Omental fat pad (tissue), 4 donors: ENCODE measurements at places on chromosomes 13 and 19. TPM values are rescaled to one million over a fixed set of nuclear protein-coding genes. Genes with fewer than 3 reads are reported as not detected.

The NAA16 gene
- 16.1 TPM for total RNA-seq

The DYRK1B gene
- total RNA-seq, result 5.9 TPM

The KASH5 gene
- total RNA-seq, result 0.56 TPM

The S1PR5 gene
- 0.56 TPM for total RNA-seq

The FRY gene
- total RNA-seq, result 89.7 TPM

The ELSPBP1 gene
- not detected for total RNA-seq

The B3GNT3 gene
- 0.32 TPM for total RNA-seq

The KLK11 gene
- not detected for total RNA-seq

DNA sequence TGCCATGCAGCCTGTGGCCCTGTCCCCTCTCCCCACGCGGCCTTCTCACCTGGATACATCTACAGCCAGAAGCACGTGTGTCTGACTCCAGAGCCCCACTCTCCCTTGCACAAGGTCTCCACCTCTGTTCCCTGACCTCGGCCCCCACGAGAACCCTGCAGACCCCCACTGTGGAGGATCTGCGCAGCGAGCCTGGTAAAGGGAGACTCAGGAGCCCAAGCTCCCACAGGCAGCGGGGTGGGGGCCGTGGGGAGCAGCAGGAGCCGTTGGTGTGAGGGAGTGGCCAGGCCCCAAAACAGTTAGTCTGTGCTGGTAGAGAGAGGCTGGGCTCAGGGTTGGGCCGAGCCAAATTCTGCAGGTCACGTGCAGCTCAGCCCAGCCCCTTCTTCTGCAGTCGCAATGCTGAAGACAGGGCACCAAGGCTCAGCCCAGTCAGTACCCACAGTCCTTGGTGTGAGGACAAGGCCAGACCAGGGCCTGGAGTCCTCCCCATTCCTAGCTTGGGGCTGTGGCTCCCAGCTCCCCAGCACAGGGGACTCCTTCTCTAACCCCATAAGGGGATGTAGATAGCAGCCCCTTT, 28.7 kb upstream of the SLC7A10 start:
- DNase-seq, result no peak

- no peak for DNase-seq
Observed at GRCh38 chr19:7792281-7792680, 29.2 kb downstream of the CLEC4M start.

- no peak for DNase-seq
Observed at GRCh38 chr19:12794971-12795381, 3.7 kb downstream of the JUNB start.

- no peak for DNase-seq
Observed at GRCh38 chr13:94058821-94059360, 420.6 kb downstream of the DCT start.

DNA sequence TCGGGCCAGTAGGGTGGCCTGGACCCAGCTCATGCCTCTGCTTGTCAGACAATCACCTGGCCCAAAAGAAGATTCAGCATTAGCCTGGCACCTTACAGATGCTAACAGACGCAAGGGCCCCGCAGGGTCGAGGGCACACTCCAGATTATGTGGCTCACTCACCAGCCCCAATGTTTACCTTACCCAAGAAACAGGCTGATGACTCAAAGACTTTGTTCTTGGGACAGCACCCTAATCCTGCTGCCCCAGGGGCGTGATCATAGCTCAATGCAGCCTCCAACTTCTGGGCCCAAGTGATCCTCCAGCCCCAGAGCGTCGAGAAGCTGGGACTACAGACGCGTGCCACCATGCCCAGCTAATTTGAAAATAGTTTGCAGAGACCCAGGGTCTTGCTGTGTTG, 9.8 kb downstream of the ECSIT start:
- no peak for DNase-seq

DNA sequence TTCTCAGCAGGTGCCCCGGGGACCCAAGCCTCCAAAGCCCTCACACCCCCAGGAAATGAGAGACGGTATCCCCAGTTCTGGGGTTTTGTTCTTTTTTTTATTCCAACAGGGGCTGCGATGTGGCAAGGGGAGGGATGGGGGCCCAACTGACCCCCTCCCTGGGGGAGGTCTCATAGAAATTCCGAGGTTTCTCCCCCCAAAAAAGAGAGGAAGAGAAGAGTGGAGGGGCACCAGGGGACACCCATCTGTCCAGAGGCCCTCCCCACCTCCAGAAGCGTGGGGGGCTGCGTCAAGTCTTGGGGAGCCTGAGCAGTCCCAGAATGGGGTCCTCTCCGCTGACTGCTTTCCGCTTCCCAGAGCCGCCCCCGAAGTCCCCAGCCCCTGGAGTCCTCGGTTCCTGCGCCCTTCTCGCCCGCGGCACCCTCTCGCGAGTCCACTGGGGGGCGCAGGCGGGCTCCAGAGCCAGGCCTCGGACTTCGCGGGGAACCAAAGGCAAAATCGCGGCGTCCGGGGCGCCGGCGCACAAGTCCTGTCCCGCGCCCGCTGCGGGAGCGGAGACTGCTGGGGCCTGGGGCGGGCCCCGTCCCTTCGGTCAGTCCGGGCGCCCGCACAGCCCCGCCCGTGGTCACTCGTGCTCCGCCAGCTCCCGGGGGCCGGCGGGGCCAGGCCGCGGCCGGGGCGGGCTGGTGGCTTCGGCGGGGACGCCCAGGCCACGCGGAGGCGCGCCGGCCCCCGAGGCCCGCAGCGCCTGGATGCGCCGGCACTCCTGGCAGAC, 4.4 kb upstream of the ATP1A3 start:
- no peak for DNase-seq

DNA sequence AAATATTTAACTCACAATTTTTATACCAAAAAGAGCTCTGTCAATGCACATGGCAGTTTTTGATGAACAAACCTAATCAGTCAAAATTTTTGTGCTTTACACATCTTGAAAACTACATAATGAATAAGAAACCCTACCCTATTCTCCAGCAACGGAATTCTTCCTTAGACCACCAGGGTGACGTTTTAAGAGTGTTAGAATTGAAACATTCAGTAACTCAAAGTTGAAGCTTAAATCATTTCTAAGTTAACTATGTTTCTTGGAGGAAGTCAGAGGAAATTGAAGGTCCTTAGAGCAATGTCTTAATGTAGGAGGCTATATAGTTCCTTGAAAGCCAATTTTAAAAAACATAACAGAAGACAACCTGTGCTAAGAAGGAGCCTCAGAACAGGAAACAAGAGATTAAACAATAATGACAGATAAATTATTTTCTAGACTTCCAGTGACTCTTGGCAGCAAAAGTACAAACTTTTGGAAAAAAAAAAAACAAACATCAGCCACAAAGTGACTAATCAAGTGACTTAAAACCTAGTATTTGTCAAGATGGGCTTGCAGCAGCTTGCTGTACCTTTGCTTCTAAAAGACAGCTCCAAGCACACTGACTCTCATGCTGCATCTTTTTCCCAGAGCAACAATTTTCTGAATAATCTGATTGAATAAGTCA, 6.2 kb downstream of the SPRY2 start:
- DNase-seq, result no peak

GRCh38 chr13:35162420-35162819, 220.3 kb downstream of the NBEA start:
- DNase-seq, result no peak

DNA sequence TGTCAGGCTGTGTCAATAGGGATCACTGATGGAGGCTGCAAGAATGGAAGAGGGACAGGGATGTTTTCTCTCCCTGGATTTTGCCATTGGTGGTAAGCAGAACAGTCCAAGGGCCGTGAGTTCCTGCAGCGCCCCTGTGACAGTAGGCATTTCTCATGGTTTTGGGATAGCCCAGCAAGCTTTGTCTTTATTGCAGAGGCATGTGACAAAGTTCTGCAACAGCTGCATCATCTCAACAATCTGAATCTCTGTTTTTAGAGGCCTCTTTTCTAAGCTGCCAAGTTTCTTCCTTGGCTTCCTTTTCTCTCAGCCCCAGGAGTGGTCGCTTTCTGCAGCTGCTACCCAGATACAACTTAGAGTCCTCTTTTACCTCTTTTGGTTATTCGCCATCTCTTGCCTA, 95.7 kb upstream of the TSHZ3 start:
- DNase-seq, result no peak

DNA sequence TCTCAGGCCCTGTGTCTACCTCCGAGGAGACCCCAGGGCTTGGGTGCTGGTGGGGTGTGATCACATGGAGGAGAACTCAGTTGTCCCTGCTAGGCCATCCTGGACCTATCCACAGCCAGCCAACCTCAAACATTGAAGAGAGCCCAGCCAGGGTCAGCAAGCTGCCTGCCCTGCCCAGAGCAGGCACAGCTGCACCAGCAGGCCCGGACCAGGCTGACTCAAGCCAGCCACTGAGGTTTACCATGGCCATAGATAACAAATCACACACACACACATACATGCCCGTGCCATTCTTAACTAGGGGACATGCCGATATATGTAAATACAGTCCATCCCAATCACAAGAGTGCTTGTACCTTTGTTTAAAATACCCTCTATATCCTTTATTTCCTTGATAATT, 8.1 kb downstream of the ARHGEF7 start:
- DNase-seq, result no peak

GRCh38 chr13:112766336-112766735, 76.5 kb downstream of the ATP11A start:
- DNase-seq, result no peak

- no peak for DNase-seq
Observed at GRCh38 chr13:39688699-39689405, 33.4 kb downstream of the COG6 start.

GRCh38 chr19:34298891-34299520, 44.7 kb downstream of the GARRE1 start:
- DNase-seq, result no peak

- no peak for DNase-seq
Observed at GRCh38 chr13:19597523-19597922, 35.9 kb upstream of the MPHOSPH8 start.

DNA sequence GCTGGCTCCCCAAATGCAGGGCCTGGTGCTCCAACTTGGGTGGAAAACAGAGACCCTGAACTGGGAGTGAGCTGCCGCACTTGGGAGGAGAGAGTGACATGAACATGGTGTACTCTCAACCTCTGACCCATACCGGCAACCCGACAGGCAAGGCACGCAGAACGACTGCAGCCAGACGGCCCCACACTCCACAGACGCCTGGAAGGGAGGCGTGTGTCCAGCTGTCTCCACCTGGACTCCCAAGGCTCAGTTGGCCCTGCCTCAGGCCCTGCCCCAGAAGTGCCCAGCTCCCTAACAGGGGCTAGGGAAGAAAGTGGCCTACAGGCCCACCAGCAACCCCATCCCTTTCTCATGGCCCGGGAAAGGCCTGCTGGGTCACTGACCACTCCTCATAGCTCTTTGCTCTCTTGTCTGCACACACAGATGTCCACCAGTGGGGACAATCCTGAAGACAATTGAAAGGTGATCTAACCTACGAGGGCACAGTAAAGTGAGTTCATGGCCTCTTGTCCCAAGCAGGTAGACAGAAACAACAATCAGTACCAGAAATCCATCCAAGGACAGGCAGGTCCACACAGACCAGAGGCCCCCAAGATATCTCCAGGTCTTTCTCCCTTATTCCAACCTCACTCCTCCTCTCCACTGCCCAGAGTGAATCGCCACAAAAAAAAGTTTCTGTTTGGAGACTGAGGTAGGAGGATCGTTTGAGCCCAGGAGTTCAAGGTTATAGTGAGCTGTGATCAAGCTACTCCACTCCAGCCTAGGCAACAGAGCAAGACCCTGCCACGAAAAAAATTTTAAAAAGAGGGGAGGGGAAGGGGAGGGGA, 28.2 kb downstream of the ELL start:
- no peak for DNase-seq

DNA sequence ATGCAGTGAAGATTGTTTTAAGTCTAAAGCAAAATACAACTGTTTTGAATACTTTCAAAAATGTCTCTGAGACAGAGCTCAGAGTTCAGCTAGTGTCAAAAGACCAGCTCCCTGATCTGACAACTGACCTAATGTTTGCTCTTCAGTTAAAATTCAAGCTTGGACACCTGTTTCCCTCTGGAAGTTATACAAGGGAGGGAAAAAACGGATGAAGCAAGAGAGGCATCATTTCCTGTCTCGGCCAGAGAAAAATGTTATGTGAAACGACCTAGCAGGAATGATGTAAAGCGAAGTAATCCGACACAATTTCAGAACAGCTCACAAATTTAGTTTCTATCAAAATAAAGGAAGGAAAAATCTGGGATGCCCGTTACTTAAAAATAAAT, 59.4 kb downstream of the ZAR1L start:
- DNase-seq, result no peak

DNA sequence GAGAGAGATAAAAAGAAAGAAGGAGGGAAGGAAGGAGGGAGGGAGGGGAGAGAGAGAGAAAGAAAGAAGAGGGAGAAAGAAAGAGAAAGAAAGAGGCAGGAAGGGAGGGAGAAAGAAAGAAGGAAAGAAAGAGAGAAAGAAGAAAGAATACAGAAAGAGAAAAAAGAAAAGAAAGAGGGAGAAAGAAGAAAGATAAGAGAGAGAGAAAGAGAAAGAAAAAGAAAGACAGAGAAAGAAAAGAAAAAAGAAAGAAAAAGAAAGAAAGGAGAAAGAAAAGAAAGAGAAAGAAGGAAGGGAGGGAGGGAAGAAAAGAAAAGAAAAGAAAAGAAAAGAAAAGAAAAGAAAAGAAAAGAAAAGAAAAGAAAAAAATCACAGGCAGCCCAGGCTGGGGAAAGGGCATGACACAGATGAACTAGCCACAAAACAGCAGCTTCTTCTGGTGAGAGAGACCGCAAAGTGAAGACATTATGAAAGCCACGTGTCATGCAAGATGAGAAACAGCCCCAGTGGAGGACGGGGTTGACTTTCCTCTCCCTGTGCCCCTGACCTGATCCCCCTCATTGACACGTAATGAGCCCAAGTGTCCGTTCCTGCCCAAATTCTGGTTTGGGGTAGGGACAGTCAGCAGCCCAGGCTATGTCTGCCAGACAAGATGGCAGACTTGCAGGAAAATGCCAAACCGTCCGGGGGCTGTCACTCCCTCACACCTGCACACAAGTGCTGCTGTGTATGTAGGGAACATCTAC, 102.1 kb downstream of the INSR start:
- DNase-seq, result no peak

- DNase-seq, result no peak
Observed at GRCh38 chr19:41706741-41707501, 1.5 kb upstream of the CEACAM5 start.

DNA sequence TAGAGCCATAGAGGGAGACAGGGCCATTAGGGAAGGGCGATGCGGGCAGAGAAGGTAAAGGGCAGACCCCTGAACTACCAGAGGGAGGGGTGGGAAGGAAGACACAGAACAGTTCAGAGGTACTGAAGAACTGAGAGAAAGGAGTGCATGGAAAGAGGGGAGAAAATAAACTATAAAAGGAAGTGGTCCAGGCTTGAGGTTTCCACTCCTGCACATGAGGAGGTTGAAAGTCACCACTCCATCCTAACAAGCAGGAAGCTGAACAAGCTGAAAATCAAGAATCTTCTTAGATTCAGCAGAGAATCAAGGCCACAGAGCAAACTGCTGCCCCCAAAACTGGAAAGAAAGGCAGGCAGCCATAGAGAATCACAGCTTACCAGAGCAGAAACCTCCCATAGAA, 45.1 kb downstream of the MIPEP start:
- DNase-seq, result no peak
